ENCODE measurements at places on chromosomes 5 and 9. TPM values are rescaled to one million over a fixed set of nuclear protein-coding genes. Genes with fewer than 3 reads are reported as not detected.

Gene TERT
- 4.3 TPM for total RNA-seq

Gene PTGS1
- 0.22 TPM for total RNA-seq

Gene GNA14
- 0.14 TPM for total RNA-seq

Gene INSL6
- total RNA-seq, result not detected

- H3K36me3 ChIP-seq, result no peaks in the 10 kb centered on the region
- H3K4me3 ChIP-seq, result no peak overlapping the region
- H3K4me1 ChIP-seq, result peaks cover 16% of the 10 kb centered on the region
- DNase-seq, result no peak
- no peak overlapping the region for H3K27ac ChIP-seq
- no peaks in the 10 kb centered on the region for H3K27me3 ChIP-seq
Observed at GRCh38 chr9:117734523-117735314, 30.5 kb downstream of the TLR4 start.

DNA sequence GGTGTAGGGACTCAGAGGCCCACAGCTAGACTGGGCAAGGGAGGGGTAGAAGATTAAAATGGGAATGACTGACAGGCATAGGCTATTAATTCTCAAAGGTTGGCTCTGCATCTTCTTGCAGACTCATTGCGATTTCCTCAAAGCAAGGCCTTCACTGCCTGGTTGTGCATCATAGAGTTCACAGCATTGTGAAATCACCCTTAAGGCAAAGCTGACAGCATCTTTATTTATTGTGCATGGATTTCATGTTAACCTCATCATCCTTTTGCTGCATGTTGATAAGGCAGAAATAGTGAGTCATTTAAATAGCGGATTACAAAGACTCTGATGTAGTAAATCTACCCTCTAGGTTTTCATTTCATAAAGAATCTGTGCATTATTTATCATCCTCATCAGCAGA lies 13.6 kb upstream of the PALM2AKAP2 start:
- DNase-seq, result no peak
- H3K27me3 ChIP-seq, result peaks cover 25% of the 10 kb centered on the region

GRCh38 chr5:157689942-157690689 lies 18.8 kb downstream of the C5orf52 start:
- no peak overlapping the region for H3K27ac ChIP-seq
- H3K4me3 ChIP-seq, result no peak overlapping the region
- H3K27me3 ChIP-seq, result no peaks in the 10 kb centered on the region
- H3K36me3 ChIP-seq, result peaks cover 2% of the 10 kb centered on the region

- peak overlapping the region; percentile 91 for H3K27ac ChIP-seq
- H3K4me1 ChIP-seq, result peaks cover 9% of the 10 kb centered on the region
- H3K36me3 ChIP-seq, result no peaks in the 10 kb centered on the region
- DNase-seq, result no peak
- H3K4me3 ChIP-seq, result peak overlapping the region; percentile 97
- no peaks in the 10 kb centered on the region for H3K27me3 ChIP-seq
Observed at GRCh38 chr9:6759185-6759977, 1.6 kb downstream of the KDM4C start.

All from progenitor cell of endocrine pancreas (in vitro differentiated cells).